ENCODE measurements at places on chromosomes 5 and 9.

- no peak for DNase-seq
These were observed 39.2 kb downstream of the GPR107 start for GRCh38 chr9:130092910-130093309.

- peak; percentile 43 for DNase-seq
These were observed 373.6 kb downstream of the ADGRV1 start for GRCh38 chr5:90932052-90932699.

- DNase-seq, result no peak
These were observed 109.8 kb downstream of the DENND1A start for GRCh38 chr9:123820139-123820538.

DNA sequence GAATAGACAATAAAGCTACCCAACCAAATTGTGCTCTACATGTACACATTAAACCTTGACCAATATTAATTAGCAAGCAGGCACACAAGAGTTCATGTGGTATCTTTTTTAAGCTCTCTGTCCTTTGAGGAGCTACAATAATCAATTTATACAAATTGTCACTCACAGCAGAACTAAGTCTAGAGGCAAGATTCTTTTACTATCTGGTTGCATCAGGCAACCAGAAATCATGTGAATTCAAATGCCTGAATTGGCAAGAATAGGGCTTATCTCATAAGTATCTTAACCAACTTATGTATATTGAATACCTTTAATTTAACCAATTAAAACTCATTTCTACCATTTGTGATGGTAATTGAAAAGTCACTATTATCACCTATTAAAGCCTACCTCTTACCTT lies 145.5 kb upstream of the HAPLN1 start:
- DNase-seq, result no peak

DNA sequence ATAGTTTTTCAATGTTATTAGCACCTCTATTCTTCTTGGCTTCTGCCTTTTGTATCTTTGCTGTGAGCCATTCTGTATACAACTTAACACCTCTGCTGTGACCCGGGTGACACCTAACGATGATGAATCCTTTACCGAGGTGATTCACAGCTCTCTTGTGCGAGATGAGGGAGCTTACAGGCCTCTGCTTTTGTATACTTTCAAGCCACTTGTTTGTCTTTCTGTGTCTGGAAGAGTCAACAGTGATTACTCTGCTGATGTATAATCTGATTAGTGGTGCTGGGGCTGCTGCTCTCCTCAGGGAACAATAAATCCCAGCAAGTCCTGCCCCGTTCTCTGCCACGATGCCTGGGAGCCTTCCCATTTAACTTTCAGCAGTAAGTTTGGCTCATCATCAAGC lies 442.9 kb upstream of the SGCD start:
- DNase-seq, result peak; percentile 37

DNA sequence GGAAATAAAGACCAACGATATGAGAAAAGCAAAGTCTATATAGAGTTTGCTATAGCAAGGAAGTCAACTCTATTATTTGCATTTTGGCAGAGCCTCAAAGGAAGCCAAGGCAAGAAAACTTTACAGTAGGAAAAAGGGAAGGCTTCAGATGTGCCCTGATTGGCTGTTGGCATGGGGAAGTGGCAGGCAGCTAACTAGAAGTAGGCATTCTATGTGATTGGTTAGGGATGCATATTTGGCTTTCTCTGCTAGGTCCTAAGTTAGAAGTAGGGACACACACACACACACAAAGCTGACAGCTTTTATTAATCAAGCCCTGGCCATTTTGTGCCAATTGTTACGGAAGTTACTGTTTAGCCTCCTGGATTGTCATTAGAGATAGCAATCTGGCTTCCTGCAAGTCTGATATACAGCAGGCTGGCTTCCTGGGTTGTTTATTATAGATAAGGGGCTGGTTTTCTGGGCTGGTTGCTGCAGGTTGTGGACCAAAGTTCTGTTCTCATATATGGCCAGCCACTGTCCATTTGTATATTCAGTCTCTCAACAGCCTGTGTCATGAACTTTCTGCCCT lies 308.1 kb upstream of the GRAMD2B start:
- DNase-seq, result peak; percentile 53

DNA sequence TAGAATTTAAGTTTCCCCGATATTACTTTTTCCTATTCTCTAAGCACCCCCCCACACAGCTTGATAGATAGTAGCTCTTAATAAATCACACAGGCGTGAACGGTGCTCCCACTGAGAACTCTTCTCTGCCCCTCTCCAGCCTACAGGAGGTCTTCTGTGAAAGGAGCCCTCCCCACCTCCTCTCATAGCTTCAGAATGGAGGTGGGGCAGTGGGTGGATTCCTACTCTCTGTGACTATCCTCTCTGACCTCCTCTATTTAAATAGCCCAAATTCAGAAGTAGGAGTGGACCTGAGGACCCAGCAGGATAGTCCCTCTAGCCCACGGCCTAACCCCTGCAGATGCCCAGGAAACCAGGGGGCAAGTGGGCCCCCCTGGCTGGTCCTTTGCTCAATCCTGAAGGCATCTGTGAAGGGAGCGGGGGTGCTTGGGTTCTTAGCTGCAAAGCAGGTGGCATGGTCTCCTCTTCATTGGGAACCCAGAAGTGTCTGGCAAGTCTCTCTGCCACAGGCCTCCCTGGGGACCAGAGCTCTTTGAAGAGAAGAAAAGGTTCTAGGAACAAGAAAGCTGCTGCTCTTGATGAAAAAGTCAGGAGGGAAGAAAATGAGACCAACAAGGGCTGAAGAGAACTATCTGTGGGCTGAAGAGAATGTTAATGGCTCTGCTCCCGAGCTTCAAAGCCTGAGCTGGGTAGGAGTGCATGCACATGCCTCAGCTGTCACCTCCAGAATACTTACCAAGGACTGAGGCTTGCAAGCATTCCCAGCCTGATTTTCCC lies 21.1 kb upstream of the HSPA9 start:
- peak; percentile 52 for DNase-seq

GRCh38 chr5:148457183-148457620 lies 73.4 kb downstream of the FBXO38 start:
- DNase-seq, result peak; percentile 24

- DNase-seq, result no peak
These were observed 240.2 kb downstream of the ARHGAP26 start for GRCh38 chr5:143010351-143010750.

- DNase-seq, result no peak
These were observed 103.5 kb upstream of the DPYSL3 start for GRCh38 chr5:147613359-147613758.

DNA sequence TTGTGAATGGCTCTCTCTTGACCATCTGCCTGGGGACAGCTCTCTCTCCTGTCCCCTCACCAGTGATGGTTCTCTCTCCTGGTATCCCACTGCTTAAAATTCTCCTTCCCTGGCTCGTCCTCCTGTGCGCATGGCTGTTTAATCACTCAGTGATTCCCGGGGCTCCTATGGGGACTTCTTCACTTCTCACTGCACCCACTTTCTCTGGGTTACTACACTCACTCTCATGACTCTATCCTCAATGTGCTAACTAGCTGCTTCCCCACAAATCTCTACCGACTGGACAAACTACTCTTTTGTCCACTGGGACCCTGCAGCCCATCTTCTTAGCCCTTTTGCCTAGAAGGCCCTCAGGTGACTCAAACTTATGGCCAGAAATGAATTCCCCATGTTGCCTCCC lies 89.1 kb upstream of the TBC1D2 start:
- DNase-seq, result no peak

DNA sequence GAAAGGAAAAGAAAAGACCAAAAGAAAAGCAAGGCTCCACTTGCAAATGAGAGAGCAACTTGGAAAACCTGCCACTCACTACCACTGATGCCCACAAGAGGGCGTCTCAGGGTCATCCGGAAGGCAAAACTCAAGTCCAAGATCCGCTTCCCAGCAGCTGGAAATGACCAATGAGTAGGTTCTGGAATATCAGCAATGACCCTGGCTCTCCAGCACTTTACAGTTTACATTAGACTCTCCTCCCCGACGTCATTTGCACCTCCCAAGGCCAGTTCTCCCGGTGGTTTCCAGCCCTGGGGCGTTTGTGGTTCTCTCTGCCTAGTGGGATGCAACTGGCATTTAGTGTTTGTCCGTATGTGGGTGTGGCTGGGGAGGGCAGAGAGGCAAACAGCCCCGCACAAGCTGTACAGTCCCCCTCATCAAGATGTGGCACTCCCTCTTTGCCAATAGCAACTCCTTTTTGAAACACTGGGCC lies 193.8 kb upstream of the ZNF618 start:
- peak; percentile 61 for DNase-seq

DNA sequence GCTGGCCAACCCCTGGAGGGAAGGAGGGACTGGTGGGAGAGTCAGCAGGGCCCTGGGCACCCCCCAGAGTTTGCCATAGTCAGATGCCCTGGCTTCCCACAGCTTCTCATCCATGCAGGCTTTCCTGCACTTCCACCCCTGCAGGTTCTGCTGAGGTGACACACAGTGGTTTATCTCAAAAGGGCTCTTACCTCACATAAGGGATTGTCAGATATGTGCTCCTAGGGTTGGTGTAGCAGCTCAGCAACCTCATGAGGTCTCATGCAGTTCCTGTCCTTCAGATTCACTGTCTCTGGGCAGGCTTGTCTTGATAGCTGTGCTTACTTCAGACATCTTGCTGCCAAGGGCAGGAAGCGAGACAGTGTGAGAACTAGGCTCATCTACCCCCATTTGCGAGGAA lies 143.4 kb downstream of the KDM4C start:
- no peak for DNase-seq

DNA sequence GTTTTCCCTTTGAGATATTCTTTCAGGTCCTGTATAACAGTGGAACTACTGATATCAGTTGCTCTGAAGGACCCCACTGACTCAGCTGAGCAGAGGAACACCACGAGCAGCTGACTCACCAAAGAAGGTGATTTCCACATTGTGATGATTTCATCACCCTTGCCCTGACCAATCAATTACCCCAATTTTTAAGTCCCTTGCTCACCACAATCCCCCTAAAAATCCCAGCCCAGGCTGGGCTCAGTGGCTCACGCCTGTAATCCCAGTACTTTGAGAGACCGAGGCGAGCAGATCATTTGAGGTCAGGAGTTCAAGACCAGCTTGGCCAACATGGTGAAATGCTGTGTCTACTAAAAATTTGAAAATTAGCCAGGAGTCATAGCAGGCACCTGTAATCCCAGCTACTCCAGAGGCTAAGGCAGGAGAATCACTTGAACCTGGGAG lies 125.3 kb upstream of the ABCA1 start:
- no peak for DNase-seq

- DNase-seq, result no peak
These were observed 28.5 kb downstream of the ECPAS start for GRCh38 chr9:111455638-111456037.

DNA sequence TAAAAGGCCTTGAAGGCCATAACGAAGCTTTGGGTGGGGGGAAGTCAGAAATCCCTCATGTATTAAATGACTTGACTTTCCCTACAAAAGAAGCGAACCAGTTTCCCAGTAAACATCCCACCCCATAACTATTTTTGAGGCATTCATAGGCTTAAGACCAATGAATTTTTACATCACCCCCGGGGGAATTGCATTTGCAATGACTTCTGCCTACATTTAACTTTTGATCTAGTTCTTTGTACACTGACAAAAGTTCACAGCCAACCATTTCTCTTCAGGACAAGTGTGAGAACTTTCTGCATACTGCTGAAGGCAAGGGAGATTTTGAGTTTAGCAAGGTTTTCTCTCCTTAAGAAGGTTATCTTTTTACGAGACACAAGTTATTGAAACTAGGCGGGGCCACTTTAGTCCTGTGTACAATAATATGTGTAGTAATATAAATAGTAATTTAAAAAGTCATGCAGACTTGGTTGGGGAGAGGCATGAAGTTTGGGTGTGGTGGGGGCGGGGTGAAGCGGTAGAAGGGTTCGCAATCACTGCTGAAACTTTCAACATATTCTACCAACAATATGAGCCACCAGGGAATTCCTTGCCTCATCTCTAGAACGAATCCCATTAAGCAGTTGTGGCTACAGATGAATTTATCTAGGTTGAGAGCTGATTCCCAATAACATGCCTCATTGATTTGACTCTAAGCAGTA lies 2.5 kb downstream of the TJP2 start:
- no peak for DNase-seq

GRCh38 chr9:93254806-93255493 lies 71.0 kb downstream of the WNK2 start:
- no peak for DNase-seq

DNA sequence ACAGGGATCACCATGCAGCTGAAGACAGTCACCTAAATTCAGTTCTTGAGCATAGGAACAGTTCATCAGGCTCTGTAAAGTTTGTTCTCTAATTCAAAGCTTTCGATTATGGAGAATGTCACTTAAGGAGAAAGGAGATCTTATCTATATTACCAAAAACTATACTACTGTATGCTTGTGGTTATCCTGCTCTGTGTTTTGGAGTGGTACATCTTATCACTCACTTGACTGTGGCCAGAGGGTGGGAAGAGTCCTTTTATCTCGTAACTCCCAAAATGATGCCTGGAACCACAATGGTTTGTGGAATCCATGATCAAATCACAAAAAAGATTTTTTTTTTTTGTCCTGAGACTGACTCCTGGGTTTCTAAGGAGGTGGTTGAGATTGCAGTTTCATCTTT lies 230.7 kb downstream of the COMMD10 start:
- DNase-seq, result no peak

DNA sequence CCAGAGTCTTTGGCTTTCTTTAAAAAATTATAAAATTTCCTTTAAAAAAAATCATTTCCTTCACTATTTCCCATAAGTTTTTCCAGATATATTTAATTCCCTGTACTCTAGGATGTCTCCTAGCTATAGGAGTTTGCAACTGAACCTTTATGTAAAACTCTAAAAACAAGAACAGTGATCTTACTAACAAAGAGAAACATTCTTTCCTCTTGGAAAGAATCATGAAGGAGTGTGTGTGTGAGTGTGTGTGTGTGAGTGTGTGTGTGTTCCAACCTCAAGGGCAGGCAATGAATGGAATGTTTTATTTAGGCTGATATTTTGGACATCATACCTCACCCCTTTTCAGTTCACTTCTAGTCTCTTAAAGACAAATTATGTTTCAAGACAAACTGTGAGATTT lies 309.2 kb downstream of the CEMIP2 start:
- no peak for DNase-seq

- no peak for DNase-seq
These were observed 48.0 kb downstream of the SHLD3 start for GRCh38 chr5:65672796-65673195.
